ENCODE measurements at places on chromosomes 1 and 21.

DNA sequence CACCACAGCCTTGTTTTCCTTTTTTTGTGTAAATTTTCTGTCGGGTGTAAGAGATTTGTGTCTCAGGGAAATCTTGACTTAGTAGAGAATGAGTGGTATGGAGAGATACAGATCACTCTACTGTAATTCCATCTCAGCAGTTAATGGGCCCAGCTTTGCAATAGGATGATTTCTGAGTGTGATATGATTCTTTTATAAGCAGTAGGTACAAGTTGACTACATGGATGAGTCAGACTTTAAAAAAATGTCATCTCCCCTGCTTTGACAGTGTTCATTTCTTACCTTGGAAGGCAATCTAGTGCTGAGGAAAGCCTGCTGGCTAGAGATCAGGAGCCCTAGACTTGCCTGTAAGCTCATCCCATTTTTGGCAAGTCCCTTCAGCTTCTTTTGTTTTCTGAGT, 261.9 kb downstream of the RYR2 start:
- no peak for DNase-seq

DNA sequence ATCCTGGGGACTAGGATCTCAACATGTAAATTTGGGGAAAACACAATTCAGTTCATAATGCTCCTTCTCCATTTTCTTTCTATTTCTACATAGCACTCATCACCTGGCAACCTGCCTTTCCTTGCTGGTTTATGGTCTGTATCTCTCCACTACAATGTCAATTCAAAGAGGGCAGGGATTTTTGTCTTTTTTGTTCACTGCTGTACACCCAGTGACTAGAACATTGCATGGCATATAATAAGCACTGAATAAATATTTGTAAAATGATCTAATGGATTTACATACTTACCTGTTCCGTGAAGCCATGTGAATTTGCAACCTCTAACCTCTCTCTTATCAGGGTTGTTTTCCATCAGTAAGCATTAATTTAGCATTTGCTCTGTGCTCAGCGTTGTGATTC, 27.4 kb upstream of the TBX15 start:
- DNase-seq, result no peak

DNA sequence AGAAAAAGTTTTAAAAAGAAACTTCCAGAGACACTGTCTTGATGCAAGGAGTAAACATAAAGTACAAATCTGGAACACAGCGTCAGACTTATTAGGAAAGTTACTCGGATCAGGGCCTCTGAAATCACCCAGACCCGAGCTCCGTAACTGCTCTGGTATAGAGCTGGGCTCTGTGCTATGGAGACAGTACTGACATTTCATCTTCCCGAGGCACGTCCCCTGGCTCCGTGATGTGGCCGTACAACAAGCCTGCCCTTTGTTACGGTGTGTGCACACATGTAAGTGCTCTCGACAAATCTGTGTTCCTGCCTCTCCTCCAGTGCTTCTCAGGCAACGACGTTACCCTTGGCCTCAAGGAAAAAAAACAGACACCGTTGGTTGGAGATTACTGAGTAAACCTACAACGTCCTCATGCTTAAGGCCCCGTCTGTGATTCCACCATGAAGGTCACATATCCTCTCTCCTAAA, 107.0 kb upstream of the IRF2BP2 start:
- DNase-seq, result no peak

- DNase-seq, result peak; percentile 20
Observed at GRCh38 chr1:115668579-115668978, 26.8 kb downstream of the VANGL1 start.

- DNase-seq, result no peak
Observed at GRCh38 chr1:116507631-116508030, 63.2 kb downstream of the CD58 start.

GRCh38 chr1:210299501-210299900, 29.2 kb upstream of the HHAT start:
- no peak for DNase-seq

- DNase-seq, result no peak
Observed at GRCh38 chr1:81912383-81912782, 111.6 kb downstream of the ADGRL2 start.

Measured in HCEC 1CT (cell line).